Heart left ventricle (tissue), 16 donors: ENCODE measurements at places on chromosomes 7 and 10. TPM values are rescaled to one million over a fixed set of nuclear protein-coding genes. Genes with fewer than 3 reads are reported as not detected.

The DNA2 gene
- total RNA-seq, result 2.1 TPM

DNA sequence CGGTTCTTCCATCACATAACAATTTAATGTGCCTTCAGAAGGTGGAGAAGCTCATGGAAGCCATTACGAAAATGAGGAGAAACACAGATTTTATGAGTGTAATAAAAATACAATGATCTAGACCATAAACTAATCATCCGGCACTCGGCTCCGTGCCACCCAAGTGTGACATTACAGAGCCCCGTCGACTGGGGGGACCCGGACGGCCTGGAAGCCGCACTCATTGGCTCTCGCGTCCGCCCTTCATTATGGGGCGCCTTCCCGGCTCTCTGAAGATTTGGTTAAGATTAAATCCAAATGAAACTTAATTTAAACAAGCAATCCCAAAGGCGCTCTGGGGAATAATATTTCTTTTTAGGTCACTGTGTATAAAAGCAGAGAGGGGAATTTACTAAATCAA is 242.6 kb downstream of the DNAJB6 start:
- H3K4me1 ChIP-seq, result no peaks in the 10 kb centered on the region
- no peak for DNase-seq
- no peak overlapping the region for H3K4me3 ChIP-seq
- no peaks in the 10 kb centered on the region for H3K36me3 ChIP-seq
- no peak overlapping the region for H3K27ac ChIP-seq

GRCh38 chr7:4343272-4344247 is 338.5 kb upstream of the FOXK1 start:
- no peaks in the 10 kb centered on the region for H3K27me3 ChIP-seq
- H3K36me3 ChIP-seq, result no peaks in the 10 kb centered on the region
- no peak overlapping the region for H3K4me3 ChIP-seq

DNA sequence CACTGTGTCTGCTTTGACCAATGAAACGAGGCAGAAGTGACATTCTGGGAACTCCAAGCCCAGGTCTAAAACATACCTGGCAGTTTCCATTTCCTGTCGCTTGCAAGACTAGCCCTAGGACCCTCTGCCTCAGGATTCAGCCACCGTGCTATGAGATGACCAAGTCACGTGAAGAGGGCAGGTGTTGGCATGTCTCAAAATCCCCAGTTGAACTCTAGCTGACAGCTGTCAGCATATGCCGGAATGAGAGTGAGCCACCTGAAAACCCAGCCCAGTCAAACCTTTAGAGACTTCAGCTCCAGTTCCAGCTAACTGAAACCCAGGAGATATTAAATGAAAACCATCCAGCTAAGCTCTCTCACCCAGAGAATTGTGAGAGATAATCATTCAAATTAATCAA is 89.9 kb upstream of the PPP1R3A start:
- no peaks in the 10 kb centered on the region for H3K36me3 ChIP-seq
- no peak overlapping the region for H3K27ac ChIP-seq
- DNase-seq, result no peak

- DNase-seq, result no peak
- peaks cover 39% of the 10 kb centered on the region for H3K27me3 ChIP-seq
- no peak overlapping the region for H3K27ac ChIP-seq
Measured at GRCh38 chr7:151304856-151305255, 36.8 kb upstream of the NUB1 start.

DNA sequence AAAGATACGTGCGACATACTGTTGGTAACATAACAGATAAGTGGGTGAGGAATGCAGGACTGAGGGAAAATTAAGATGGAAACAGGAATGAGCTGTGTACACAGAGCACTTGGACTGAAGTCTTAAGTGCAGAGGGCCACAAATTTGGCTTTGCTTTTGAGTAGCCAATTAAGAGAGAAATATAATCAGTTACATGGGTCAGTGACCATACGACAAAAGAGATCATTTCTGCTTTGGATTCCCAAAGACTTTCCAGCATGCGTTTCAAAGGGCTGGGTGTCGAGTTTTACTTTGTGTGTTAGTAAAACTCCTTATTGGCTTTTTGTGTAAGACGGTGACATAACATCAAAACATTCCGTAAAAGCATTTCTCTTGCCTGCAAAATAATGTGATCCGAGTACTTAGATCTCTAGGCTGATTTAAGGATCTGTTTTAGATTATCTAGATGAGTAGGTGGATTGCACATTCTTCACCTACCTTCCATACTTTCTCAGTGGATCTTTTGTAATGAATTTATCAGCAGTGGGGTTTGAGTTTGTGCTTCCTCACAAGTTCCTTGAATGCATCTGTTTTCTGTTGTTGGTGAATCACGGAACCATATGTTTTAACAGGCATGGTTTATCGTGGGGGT is 7.5 kb downstream of the RABGEF1 start:
- peaks cover 23% of the 10 kb centered on the region for H3K4me1 ChIP-seq
- no peak for DNase-seq
- H3K27me3 ChIP-seq, result no peaks in the 10 kb centered on the region
- no peak overlapping the region for H3K4me3 ChIP-seq
- no peaks in the 10 kb centered on the region for H3K36me3 ChIP-seq
- peak overlapping the region; percentile 25 for H3K27ac ChIP-seq

DNA sequence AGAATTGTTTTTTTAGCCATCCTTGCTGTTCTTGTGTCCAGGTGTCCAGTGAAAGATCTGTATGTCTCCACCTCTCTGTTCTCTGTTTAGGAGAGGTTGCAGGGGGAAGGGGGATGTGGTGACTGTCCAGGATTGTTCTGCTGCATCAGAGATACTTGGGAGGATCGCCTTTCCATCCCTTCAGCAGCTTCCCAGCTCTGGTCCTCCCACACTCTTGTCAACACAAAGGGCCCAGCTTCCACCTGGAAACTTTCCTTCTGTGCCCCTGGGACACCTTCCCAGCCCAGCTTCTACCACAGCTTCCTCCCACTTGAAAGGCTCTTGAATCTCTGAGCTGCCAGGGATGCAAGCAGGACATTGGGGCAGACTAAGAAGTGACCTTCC is 82.0 kb upstream of the SLF2 start:
- no peaks in the 10 kb centered on the region for H3K36me3 ChIP-seq
- H3K4me3 ChIP-seq, result no peak overlapping the region
- peaks cover 34% of the 10 kb centered on the region for H3K4me1 ChIP-seq
- DNase-seq, result no peak
- H3K27ac ChIP-seq, result no peak overlapping the region

GRCh38 chr7:69825113-69825972 is 227.1 kb downstream of the AUTS2 start:
- no peak overlapping the region for H3K27ac ChIP-seq
- H3K27me3 ChIP-seq, result no peaks in the 10 kb centered on the region
- no peak overlapping the region for H3K4me3 ChIP-seq
- no peaks in the 10 kb centered on the region for H3K36me3 ChIP-seq
- no peak for DNase-seq

DNA sequence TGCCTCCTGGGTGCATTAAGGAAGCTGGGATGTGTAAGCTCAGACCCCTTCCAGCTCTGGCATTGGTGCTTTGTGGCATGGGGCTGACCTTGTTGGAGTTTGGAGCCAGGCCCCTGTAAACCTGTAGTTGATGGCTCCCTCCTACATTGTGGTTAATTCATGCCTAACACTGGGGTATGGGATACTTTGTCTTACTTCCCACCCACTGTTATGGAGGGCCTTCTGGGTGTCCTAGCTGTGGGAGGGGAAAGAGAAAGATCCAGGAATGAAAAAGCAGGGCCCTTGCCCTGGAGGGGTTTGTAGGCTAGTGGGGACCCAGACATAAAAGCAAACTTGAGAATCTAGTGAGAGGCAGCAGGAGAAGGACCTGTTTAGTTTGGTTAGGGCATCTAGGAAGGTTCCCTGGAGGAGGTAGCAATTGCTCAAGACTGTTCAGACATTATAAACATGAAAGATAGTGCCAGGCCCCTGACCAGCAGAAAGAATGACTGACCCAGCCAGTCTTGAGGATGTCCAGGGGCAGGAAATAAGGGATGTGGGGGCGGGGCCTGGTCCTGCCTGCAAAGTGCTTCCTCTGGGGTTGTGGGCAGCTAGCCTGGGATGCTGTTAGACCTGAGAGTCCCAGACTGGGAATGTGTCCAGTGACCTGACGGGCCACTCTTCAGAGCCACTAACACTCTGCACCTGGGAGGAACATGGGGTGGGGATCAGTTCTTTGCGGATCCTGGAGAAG is 6.6 kb downstream of the ADAMTS14 start:
- no peak for DNase-seq
- peaks cover 8% of the 10 kb centered on the region for H3K4me1 ChIP-seq

DNA sequence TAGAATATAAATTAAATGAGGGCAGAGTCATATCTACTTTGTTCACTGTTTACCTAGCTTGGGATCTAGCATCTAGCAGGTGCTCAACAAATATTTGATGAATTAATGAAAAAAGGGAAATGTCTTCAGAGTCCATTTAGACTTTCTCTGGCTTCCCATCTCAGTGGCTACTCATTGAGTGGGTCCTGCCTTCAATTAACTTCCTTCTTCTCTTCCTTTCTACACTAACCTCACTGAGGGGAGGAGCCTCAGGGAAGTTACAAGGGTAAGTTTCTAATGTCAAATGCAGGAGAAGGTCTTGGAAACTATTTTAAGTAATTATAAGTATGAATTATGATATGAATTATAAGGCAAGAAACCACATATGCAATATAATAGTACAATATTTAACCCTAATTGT is 28.2 kb upstream of the MPP7 start:
- peaks cover 8% of the 10 kb centered on the region for H3K4me1 ChIP-seq
- H3K36me3 ChIP-seq, result no peaks in the 10 kb centered on the region
- H3K4me3 ChIP-seq, result no peak overlapping the region
- DNase-seq, result no peak
- H3K27ac ChIP-seq, result no peak overlapping the region

- H3K27me3 ChIP-seq, result no peaks in the 10 kb centered on the region
- H3K27ac ChIP-seq, result no peak overlapping the region
- H3K4me1 ChIP-seq, result no peaks in the 10 kb centered on the region
- H3K36me3 ChIP-seq, result no peaks in the 10 kb centered on the region
- DNase-seq, result no peak
- H3K4me3 ChIP-seq, result no peak overlapping the region
Measured at GRCh38 chr7:155589001-155589980, 42.9 kb upstream of the CNPY1 start.
